ENCODE measurements at places on chromosomes 1 and 21.

DNA sequence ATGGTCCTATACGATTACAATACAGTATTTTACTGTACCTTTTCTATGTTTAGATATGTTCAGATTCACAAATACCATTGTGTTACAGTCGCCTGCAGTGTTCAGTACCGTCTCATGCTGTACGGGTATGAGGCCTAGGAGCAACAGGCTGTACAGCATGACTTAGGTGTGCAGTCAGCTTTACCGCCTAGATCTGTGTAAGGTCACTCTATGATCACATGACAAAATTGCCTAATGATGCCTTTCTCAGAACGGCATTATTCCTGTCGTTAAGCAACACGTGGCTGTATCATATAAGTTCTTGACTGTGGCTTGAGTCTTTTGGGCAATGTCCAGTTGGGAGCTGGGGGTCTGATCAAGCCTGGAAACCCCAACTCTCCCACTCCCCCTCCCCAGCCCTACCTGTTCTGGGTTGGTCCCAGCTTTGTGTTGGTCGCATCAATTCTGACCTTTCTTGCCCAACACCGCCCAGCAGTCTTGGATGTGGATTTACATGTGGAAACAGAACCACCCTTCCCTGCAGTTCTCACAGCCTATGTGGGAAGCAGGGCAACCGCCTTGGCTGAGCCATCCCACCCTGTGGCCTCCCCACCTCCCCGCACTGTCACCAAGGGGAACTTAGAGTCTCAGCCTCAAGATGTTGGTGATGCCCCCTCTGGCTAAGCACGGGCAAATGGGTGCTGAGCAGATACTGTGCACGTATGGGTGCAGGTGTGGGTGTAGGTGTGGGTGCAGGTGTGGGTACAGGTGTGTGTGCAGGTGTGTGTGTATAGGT lies 80.2 kb upstream of the ACTL8 start:
- peaks cover 37% of the 10 kb centered on the region for H3K4me1 ChIP-seq
- H3K36me3 ChIP-seq = peaks cover 43% of the 10 kb centered on the region
- H3K27ac ChIP-seq = no peak overlapping the region

DNA sequence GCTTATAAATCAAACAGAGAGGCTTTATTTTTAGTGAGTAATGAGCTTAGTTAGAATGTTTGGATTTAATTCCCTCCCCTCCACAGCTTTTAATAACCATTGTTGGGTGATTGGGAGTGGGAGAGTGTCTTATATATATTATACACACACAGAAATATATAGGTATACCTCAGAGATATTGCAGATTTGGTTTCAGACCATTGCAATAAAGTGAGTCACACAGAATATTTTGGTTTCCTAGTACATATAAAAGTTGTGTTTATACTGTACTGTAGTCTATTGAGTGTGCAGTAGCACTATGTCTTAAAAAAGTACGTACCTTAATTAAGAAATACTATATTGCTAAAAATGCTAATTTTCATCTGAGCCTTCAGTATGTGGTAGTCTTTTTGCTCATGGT lies 44.4 kb downstream of the RPS6KC1 start:
- H3K4me1 ChIP-seq = no peaks in the 10 kb centered on the region
- no peak overlapping the region for H3K27ac ChIP-seq
- no peak for DNase-seq
- H3K36me3 ChIP-seq = no peaks in the 10 kb centered on the region
- no peaks in the 10 kb centered on the region for H3K27me3 ChIP-seq

GRCh38 chr1:27275696-27276095 lies 41.3 kb downstream of the WDTC1 start:
- H3K27ac ChIP-seq = no peak overlapping the region
- no peak for DNase-seq
- H3K36me3 ChIP-seq = peaks cover 7% of the 10 kb centered on the region
- no peaks in the 10 kb centered on the region for H3K4me1 ChIP-seq

GRCh38 chr1:103958699-103959098 lies 209.0 kb downstream of the AMY1C start:
- no peak overlapping the region for H3K4me3 ChIP-seq
- H3K27ac ChIP-seq = no peak overlapping the region
- no peaks in the 10 kb centered on the region for H3K27me3 ChIP-seq
- DNase-seq = no peak
- no peaks in the 10 kb centered on the region for H3K36me3 ChIP-seq

Measured in esophagus muscularis mucosa (tissue), 4 donors.